ENCODE measurements at places on chromosomes 12 and 14. TPM values are rescaled to one million over a fixed set of nuclear protein-coding genes. Genes with fewer than 3 reads are reported as not detected.

DNA sequence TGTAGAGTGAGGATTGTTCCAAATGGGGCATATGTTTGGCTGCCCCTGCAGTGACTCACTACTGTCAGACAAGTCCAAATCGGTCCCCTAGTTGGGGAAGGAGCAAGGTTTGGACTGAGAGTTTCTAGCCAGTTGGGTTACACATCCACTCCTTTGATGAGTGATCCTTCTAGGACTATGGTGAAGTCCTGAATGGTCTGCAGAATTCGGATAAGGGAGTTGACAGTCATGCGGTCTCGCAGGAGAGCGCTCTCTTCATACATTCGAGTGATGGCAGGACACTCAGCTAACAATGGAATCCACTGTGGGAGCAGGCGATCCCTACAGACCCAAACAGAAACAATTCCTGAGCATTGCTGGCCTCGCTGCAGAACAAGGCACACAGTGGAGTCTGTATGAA is 61.5 kb upstream of the SINHCAF start:
- no peaks in the 10 kb centered on the region for H3K27me3 ChIP-seq
- no peaks in the 10 kb centered on the region for H3K4me1 ChIP-seq
- H3K27ac ChIP-seq, result no peak overlapping the region
- no peak for DNase-seq

PCED1B gene
- total RNA-seq, result 30.2 TPM

DNA sequence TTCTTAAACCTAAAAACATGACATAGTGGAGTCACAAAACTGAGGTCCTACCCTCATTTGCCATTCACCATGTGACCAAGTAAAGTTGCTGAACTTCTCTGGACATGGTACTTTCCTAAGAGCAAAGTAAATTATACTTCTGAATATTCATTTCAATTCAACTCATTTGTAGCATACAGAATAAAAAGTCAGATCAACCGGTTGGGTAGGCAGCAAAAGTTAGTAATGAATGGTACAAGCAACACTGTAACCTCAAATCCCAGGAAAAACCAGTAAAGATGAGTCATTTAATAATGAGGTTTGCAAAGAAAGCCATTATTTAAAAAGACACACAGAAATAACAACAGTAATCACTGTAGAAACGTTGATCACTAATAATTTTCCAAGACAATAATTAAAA is 8.7 kb downstream of the POLE2 start:
- H3K27me3 ChIP-seq, result no peaks in the 10 kb centered on the region
- no peak overlapping the region for H3K4me3 ChIP-seq
- no peaks in the 10 kb centered on the region for H3K4me1 ChIP-seq
- no peaks in the 10 kb centered on the region for H3K36me3 ChIP-seq
- DNase-seq, result no peak
- H3K27ac ChIP-seq, result no peak overlapping the region

DNA sequence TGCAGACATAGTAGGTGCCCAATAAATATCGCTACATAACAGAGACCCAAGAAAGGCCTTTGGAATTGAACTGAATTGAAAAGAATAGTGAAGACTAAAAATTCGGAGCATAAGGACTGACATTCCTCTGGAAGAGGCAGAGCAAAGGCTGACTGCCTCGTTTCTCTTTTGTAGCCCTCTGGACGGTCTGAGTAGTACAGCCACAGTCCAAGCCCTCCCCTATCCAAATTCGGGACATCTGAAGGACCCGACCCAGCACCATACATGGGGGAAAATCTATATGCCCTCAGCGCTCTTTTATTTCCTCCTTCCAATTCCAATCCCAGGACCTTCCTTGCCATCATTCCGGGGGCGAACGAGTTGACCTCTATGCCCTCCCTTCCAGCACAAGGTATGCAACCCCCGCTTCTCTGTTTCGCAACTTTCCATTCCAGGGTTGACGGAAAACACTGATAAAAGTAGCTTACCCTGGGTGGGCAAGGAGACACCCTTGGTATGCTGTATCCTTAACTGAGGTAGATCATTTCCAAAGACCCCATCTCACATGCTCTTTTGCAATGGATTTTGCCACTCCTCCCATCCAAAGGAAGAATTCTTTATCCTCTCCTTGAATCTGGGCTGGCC is 127.4 kb upstream of the MAP1LC3B2 start:
- H3K36me3 ChIP-seq, result no peaks in the 10 kb centered on the region
- no peak overlapping the region for H3K4me3 ChIP-seq
- no peaks in the 10 kb centered on the region for H3K27me3 ChIP-seq
- no peaks in the 10 kb centered on the region for H3K4me1 ChIP-seq
